ENCODE measurements at places on chromosomes 6 and 20.
A peak's percentile ranks its signal among the peaks of the same experiment; 100 is the strongest.

- DNase-seq = no peak
Observed at GRCh38 chr6:7389162-7389450, 436 bp downstream of the CAGE1 start.

DNA sequence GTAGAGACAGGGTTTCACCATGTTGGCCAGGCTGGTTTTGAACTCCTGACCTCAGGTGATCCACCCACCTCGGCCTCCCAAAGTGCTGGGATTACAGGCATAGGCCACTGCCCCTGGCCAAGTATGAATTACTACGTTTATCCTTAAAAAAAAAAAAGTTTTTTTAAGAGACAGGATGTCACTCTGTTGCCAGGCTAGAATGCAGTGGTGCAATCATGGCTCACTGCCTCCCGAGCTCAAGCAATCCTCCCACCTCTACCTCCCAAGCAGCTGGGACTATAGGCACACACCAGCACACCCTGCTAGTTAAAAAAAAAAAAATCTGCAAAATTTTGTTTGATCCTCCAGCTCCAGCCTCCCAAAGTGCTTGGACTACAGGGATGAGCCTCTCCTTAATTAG, 23.1 kb downstream of the IYD start:
- no peak for DNase-seq

- DNase-seq = no peak
Observed at GRCh38 chr6:56807989-56808337, 146.9 kb upstream of the BEND6 start.

DNA sequence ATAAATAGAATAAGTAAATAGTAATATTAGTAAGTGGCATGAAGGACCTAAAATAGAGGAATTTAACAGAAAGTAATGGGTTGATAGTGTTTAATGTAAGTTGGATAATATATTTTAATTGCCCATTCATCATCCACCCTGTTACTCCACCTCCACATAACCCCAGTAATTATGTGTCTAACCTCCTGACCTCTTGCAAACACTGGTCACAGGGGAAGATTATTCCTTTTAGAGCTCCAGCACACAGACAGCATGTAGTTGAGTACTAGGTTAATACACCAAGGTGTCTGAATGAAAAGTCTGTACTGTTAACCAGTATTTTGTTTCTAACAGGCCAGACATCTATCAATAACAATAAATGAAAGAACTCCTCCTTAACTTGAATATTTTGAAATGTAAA, 92.4 kb upstream of the EYS start:
- no peak for DNase-seq

DNA sequence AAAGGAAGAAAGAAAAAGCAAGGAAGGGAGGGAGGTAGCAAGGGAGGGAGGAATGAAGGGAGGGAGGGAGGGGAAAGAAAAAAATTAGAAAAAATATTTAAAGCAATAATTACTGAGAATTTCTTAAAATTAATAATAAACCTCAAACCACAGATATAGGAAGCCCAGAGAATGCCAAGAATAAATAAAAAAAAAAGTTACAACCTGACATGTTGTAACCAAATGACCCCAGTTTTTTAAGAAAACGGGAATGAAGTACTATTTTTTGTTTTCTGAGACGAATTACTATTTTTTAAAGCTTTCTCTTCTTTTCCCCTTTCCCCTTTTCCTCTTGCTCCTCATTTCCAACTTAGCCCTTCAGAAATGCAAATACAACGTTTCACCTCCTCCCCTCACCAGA, 16.7 kb downstream of the SLC17A1 start:
- no peak for DNase-seq

DNA sequence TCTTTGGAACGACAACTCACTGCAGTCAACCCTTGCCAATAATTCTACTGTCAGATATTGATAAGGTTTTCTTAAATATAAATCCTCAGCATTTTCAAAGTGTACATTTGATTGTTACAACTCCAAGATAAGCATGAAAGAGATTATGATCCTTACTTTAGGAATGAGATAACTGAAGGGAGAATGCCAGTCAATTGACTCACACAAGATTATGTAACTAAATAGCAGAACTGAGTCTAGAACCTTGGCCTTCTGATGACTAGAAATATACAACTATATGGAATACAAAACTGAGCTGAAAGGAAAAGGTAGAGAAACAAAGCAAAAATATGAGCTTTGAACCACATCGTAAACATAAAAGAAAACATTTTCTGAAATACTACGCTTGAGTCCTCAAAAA, 26.9 kb upstream of the STXBP5 start:
- no peak for DNase-seq

GRCh38 chr6:134911547-134911946, 38.4 kb downstream of the ALDH8A1 start:
- DNase-seq = no peak

GRCh38 chr6:128343706-128344105, 176.7 kb downstream of the PTPRK start:
- DNase-seq = no peak

GRCh38 chr6:11414176-11414963, 123.2 kb upstream of the TMEM170B start:
- no peak for DNase-seq

GRCh38 chr20:45070932-45071632, 29.8 kb downstream of the KCNS1 start:
- DNase-seq = no peak

DNA sequence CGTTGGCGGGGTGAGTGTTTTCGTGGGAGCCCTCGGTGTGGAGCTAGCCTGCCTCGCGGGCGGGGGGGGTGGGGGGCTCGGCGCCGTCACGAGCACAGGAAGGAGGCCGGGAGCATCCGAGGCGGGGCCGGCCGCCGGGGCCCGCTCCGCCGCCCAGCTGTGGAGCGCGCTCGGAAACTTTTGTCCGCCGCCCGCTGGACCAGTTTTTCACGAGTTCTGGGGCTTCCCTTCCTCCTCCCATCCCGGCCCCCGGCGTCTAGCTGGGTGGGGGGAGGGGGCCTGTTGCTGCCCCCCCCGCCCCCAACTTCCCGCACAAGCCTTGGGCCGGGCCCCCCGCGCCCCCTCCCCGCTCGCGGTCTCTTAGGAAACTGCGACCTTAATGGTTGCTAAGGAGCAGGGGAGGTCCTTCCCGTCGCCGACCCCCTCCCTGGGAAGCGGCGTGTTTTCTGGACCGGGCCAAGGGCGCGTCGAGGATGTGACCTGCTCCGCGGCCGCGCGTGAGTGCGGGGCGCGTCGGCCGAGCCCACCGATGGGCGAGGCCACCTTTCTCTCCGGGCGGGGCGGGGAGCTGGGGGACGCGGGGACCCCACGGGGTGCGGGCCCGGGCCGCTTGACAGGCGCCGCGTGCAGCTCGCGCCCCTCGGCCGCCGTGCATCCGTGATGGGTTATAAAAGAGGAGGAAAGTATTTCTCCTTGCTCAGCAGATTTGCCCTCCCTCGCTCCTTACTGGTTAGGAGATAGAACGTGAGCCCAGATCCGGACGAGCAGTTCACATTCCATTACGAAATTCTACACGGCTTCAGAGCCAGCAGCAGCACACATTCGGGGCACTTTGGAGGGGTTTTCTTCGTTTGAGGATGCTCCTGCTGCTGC, 1.4 kb downstream of the RREB1 start:
- peak; percentile 60 for DNase-seq

GRCh38 chr6:32154514-32155161, 697 bp downstream of the PPT2 start:
- no peak for DNase-seq

DNA sequence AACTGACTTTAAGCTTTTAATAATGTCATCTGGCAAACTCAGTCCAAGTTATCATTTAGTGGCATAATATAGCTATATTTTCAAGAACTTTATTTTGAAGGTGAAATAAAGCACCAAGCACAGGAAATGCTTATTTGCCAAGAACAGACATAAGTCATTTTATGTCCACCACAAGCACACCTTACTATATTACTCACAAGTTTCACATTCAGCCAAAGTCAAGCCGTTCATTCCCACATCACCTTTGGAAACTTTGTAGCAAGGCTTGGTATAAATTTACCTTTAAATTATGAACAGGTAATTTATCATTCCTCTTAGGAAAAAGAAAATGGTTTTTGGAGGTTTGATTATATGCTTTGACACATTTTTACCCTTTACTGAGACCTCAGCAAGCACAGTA, 236.8 kb upstream of the FKBP1C start:
- DNase-seq = no peak

GRCh38 chr6:134821928-134822864, 127.7 kb downstream of the ALDH8A1 start:
- no peak for DNase-seq

- DNase-seq = no peak
Observed at GRCh38 chr20:17896193-17896723, 72.3 kb downstream of the SNX5 start.

GRCh38 chr6:22651731-22652130, 82.4 kb downstream of the HDGFL1 start:
- no peak for DNase-seq

DNA sequence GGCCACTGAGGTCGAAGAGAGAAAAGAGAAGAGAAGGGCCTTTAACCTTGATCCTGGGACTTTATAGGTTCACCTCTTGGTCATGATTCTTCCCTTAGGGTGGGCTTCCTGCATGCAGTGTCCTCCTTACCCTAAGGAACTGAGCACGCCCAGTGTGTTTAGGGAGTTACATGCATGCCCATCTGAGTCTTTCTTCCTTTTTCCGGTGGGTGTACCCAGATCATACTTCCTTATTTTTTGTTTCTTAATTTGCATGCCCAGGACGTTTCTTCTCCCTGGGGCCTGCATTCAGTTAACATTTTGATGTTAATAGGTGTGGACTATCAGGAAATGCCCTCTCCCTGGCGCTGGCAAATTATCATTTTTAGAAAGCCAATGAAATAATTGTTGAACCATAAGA, 91.5 kb downstream of the HTR1B start:
- DNase-seq = no peak

DNA sequence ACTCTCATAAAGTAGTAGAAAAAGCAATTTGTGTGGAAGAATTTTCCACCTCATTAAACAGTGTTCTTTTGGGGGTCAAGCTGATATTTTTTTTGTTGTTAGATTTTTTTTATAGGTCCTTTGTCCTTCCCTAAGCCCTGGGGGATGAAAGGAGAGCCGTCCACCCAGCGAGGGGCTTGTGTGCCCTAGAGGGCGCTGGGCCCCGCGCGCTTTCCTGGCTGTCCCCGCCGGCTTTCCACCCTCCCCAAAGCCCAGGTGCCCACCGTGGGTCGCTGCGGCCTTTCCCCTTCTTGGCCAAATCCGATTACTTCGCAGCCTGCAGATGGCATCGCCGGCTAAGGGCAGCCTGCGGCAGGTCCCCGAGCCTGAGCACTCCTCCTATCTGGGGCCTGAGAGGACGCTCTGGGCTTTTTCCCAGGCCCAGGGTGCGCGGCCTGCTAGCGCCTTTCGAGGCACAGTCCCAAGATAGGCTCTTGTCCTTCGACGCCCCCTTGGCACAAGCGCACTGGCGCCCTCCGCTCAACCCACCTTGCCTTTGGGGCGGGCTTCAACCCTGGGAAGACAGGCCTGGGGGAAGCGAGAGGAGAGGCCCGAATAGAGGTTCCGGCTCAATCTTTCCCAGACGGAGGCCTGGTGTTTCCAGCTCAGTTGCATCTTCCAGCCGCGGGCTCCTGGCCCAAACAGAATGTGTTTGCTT, 33.6 kb downstream of the TFAP2A start:
- no peak for DNase-seq

- no peak for DNase-seq
Observed at GRCh38 chr20:52405417-52405816, 213.8 kb upstream of the ZFP64 start.

DNA sequence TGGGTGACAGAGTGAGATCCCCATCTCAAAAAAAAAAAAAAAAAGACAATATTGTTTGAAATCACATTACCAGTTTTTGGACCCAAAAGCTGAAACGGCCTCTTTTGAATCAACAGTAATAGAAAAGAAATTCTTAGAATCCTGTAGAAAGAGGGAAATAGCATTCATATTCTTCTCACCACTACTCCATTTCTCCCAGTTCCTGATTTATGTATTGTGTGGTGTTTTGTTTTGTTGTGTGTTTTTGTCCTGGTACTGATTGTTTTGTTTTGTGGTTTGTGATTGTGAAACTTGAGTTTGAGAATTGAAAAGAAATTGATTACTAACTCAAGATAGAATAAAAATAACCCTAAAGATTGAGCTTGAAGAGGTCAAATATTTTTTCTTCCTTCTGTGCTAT, 26.2 kb upstream of the EEF1A1 start:
- DNase-seq = no peak

DNA sequence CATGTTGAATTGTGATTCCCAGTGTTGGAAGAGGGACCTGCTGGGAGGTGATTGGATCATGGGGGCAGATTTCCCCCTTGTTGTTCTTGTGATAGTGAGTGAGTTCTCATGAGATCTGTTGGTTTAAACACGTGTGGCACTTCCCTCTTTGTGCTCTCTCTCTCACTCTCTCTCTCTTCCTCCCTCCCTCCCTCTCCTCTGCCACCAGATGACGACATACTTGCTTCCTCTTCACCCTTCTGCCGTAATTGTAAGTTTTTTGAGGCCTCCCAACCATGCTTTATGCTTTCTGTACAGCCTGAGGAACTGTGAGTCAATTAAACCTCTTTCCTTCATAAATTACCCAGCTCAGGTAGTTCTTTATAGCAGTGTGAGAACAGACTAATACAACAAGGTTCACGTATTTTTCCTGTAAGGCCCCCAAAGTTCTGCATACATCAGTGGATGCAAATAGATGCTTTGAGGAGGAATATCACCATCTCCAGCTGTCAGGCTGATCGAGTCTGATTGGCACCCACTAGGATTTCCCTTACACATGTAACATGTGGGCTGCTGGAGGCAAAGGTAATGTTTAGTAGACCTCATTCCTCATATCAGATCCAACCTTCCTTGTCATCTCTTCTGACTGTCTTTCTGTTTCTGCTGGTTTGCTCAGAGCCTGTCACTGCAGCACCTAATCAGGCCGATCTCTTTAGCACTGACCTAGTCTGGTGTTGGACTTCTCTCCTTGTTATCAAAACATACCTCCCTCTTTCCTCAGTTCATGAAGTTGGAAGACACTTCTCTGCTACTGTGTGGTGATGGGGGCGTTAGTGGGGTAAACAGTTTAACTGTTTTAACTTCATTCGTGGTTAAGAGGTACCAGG, 54.3 kb upstream of the BACH2 start:
- DNase-seq = no peak

DNA sequence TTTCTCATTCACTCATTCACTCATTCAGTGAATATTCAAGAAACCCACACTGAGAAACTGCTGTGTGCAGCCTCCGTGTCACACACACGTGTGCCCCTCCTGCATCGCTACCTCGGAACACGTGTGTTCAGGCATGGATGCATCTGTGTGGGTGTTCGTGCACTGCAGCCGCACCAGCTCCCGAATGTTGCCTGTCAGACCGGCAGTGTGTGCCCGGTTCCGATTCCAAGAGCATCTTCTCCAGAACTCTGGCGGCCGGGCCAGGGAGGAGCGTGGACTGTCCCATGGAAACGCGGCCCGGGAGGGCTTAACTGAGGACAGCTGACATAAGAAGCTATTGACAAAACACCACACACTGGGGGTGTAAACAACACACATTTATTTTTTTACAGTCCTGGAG, 216.0 kb downstream of the DLL1 start:
- DNase-seq = no peak

DNA sequence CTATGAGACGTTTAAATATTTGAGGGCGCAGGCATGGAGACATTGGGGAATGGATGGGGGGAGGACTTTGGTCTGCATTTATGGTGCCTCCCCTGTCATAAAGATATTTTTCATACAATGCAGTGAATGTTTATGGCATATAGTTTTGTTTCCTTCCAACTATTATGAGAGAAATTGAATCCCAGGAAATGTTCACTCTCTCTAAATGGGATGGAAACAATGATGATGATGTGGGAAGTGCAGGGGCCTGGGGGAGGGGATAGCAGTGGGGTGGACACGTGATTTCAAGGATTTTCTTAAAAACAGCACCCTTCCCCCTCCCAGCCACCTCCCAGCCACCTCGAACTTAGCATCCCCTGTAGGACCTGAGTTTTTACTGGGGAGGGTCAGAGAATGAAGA, 69.9 kb downstream of the TOX2 start:
- no peak for DNase-seq

All from stimulated activated effector memory CD8-positive, alpha-beta T cell treated with anti-CD3 and anti-CD28 coated beads, Interleukin-12 subunit alpha, Interleukin-12 subunit beta, amount 100 ng/mL, for 72 hours (primary cell).